CD4-positive, alpha-beta memory T cell (primary cell): ENCODE measurements at places on chromosomes 4 and X.

DNA sequence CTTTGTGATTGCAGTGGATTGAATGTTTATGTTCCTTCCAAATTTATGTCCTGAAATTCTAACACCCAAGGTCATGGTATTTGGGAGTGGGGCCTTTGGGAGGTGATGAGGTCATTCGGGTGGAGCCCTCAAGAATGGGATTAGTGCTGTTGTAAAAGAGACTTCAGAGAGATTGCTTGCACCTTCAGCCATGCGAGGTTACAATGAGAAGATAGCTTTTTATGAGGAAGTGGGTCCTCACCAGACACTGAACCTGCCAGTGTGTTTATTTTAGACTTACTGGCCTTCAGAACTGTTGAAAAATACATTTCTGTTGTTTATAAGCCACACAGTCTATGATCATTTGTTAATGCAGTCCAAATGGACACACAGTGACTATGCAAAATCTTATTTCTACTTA lies 161.0 kb upstream of the GPRIN3 start:
- DNase-seq, result no peak

DNA sequence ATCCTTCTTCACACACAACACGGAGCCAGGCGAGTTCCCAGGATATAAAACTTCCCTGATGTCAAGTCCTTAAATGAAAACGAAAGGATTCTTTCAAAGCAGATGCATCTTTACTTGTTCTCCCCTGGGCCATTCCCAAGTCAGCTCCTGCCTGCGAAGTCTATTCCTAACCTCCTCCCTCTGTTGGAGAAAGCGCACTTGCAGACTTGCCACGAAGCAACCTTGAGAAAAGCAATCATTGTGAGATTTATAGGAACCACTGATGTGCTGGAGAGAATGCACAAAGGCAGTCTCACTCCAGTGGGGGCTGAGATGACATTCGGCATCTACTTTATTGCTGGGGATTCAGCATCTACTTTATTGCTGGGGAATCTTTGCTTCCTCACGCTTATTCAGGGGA lies 155.7 kb downstream of the NSUN7 start:
- DNase-seq, result no peak

DNA sequence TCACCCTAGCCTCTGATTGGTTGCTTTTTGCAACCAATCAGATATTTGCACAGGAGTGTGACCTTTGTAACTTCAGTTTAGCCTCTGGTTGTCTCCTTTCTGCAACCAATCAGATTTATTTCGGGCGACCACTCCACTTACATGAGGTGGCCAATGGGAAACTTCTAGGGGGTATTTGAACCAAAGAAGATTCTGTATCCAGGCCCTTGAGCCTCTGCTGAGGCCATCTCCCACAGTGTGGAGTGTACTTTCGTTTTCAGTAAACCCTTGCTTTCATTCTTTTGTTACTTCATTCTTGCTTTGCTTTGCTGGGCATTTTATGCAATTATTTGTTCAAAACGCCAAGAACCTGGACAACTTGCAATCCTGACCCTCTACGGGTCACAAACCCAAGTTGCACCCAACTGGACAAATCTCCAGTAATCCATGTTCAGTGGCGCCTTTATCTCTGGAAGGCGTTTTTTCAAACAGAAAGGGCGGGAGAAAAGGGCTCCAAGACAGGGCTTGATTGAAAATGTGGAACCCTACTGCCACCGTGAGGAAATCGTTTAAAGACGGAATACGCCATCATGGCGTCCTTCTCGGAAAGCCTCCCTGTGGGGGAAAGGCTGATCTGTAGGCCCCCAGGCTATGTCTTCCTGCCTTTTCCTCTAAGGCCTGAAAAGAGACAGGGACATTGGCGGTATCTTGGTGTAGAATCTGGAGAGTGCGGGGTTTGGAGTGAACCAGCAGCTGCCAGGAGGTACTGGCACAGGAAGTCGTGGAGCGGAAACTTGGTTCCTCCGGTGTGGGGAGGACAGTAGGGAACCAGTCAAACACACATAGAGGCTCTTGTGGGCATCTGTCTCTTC lies 184.6 kb downstream of the OR13H1 start:
- DNase-seq, result peak; percentile 88

DNA sequence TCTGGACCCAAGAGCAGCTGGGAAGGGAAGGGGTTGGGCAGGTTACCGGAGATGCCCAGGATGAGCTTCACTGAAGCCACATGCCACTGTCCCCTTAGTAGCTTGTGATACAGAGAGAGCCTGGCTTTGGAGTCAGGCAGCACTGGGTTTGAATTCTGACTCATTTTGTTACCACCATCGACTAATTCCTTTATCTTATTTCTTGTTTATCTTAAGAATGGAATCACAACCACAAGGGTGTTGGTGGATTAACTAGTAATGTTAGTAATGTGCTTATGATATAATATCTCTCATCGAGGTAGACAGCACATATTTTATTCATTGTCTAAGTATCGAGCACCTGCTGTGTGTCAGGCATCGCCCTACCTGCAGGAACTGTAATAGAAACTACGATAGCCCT lies 17.7 kb upstream of the STX18 start:
- DNase-seq, result no peak

DNA sequence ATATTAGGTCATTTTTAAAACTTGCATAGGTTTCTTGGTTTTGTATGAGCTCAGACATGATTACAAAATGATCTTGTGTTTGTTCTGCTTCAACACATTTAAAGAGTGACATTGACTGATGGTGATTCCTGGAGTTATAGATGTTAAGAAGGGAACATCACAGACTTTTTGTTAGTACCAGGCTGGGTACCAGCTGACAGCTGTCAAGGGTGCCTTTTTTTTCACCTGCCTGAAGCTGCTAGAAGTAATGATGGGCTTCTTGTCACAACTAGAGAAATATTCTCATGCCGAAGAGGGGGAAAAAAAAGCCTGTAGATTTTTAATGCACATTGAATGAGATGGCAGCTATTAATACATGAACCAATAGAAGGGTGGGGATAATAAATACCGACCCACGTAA lies 226.6 kb upstream of the TRAM1L1 start:
- no peak for DNase-seq

- DNase-seq, result no peak
These were observed 35.6 kb upstream of the DCAF8L1 start for GRCh38 chrX:28016823-28017222.

GRCh38 chrX:10833299-10834169 lies 213.1 kb upstream of the MID1 start:
- no peak for DNase-seq
